ENCODE measurements at places on chromosomes 3 and 15.

DNA sequence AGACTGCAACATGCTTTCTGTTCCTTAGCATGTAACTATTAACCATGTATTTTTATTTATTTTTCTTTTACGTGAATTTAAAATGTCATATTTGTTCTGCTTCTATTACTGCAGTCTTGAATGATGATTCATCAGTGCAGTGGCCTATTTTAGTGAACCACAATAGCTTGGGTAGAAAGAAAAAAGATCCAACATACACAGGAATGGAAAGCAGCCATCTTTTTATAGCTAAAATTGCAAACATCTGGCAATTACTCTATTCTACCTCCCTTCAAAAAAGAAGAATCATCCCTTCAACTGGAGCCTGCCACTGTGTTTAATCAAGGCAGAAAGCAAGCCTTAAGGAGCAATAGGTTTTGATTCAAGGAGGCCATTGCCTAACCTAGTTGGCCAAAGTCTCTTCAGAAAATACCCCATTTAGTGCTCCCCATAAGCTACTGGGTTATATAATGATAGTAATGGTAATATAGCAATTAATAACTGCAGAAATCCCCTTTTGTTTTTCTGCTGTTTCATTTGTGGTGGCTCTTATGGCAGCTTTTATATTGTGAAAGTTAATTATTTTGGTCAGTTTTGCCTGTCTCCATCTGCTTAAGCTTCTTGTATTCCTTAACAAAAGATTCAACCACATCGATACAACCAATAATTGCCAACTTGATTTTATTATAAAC lies 267.3 kb downstream of the LPP start:
- H3K27me3 ChIP-seq: no peaks in the 10 kb centered on the region
- DNase-seq: no peak
- H3K27ac ChIP-seq: peak overlapping the region; percentile 62

GRCh38 chr15:85430406-85431204 lies 50.2 kb downstream of the AKAP13 start:
- no peaks in the 10 kb centered on the region for H3K27me3 ChIP-seq
- DNase-seq: no peak
- H3K36me3 ChIP-seq: no peaks in the 10 kb centered on the region
- no peak overlapping the region for H3K4me3 ChIP-seq

DNA sequence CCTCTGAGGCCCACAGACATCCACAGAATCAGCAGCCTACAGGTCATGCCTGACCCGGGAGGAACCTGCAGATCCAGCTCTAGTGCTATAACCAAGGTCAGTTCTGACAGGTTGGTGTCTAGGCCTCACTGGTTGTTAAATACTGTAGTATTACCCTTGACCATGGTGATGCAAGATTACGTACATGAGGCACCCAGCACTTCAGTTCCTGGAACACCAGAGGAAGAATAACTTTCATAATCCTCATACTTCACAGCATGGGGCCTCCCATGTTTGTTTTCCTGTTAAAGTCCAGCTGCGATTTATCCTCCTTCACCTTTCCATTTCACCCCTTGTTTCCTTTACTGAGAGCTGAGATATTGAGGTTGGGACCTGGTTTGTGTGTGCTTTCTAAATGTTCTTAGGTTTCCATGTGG lies 34.4 kb upstream of the GLCE start:
- H3K27me3 ChIP-seq: no peaks in the 10 kb centered on the region
- no peaks in the 10 kb centered on the region for H3K4me1 ChIP-seq
- H3K4me3 ChIP-seq: no peak overlapping the region
- DNase-seq: no peak

DNA sequence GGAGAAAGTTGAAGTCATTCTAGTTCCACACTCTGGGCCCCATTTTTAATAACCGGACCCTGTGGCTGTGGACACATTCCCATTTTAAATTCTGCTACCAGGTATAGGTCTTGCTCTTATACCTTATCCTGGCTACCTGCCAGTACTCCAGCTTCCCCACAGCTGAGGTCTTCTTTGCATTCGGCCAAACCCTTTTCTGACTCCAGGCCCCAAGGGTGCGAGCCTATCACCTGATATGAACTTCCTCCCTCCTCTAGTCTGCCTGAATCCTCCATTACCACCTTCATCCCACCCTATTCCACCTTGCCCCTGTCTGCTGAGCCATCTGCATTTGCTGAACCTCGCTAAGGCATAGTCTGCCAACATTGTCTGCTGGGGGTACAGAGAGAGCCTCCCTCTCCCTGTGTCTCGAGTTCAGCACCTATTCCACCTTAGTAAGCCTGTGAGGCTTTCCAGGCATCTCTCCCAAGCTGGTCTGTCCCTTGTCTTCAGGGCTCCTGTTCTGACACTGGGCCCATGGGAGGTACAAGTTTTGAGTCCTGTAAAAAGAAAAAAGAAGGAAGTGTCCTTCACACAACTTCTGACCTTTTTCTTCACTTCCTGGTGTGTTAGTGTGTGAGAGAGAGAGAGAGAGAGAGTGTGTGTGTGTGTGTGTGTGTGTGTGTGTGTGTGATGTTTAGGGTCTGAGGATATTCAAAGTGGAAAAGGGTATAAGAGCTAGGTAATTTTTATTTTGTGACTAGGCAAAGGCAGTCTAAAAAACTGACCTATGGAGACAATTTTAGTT lies 27.0 kb downstream of the PDE8A start:
- H3K27ac ChIP-seq: no peak overlapping the region
- H3K4me1 ChIP-seq: peaks cover 14% of the 10 kb centered on the region
- no peak overlapping the region for H3K4me3 ChIP-seq
- H3K27me3 ChIP-seq: no peaks in the 10 kb centered on the region
- no peaks in the 10 kb centered on the region for H3K36me3 ChIP-seq

DNA sequence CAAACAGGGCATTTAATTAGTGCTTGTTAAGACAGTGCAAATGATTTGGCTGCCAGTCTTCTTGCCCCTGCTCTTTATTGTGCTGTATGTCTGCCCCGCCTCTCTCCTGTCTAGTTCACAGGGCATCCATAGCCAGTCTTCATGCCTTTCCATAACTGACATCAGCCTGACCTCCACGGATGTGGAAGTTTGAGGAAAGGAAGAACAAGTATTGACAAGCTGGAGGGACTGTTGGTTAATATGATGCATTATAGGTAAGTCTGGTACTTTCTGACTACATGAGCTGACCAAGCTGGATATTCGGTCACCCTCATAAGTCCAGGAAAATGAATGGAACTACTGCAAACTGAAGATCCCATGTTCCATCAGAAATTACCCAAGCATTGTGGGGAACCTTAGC lies 325.9 kb downstream of the TIGIT start:
- no peaks in the 10 kb centered on the region for H3K36me3 ChIP-seq
- no peak overlapping the region for H3K4me3 ChIP-seq
- DNase-seq: no peak
- H3K4me1 ChIP-seq: peaks cover 6% of the 10 kb centered on the region
- H3K27me3 ChIP-seq: no peaks in the 10 kb centered on the region

DNA sequence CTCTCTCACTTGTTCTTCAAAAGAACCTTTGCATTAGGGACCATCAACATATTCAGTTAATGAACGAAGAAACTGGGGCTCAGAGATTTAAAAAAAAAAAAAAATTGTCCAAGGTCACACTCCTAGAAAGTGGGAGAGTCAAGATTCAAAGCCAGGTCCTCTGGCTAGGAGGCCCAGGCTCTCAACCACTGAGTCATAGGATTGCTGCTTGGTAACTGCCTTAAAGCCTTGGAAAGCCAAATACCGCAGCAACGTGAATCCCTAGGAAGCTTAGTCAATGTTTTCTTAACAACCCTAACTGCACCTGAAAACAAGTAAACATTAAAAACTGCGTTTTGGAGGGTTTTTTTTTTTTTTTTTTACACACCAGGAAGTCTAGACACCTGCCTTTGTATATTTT lies 156.8 kb downstream of the WNT5A start:
- no peak overlapping the region for H3K27ac ChIP-seq
- DNase-seq: no peak
- no peaks in the 10 kb centered on the region for H3K36me3 ChIP-seq
- no peak overlapping the region for H3K4me3 ChIP-seq

DNA sequence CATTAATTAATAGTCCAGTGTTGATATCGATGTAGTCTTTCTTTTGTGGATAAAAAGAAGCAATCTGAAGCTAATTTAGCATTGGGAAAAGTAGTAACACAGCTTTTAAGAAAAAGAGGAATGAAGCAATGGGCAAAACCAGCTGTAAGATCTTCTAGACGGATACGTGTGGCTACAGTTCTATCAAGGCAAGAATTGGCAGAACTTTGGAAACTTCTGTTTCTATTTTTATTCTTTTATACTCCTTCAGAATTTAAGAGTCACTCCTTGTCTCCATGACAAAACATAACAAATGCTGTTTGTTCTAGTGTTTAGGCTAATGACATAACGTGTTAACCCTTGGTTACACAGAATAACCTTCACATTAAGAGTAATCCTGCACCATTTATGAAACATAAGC lies 289.2 kb downstream of the ROBO2 start:
- H3K27ac ChIP-seq: no peak overlapping the region
- H3K27me3 ChIP-seq: no peaks in the 10 kb centered on the region

DNA sequence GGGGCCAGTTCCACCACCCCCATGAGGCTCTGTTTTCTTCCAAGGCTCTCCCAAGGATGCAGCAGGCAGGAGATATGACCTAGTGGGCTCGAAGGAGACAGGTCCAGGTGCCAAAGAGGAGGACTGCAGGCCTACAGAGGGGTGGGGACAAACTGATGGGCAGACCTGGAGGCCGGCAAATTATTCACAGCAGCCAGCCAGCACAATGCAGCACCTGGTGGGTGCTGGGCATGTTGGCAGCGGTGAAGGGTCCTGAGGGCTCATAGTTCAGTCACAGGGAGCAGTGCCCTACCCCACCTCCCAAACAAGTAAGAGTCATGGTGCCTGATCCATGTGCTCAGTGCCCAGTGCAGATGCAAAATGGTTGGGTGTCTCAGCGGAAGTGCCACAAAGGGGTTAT lies 171.7 kb downstream of the ABHD5 start:
- no peaks in the 10 kb centered on the region for H3K27me3 ChIP-seq
- H3K36me3 ChIP-seq: no peaks in the 10 kb centered on the region
- H3K4me1 ChIP-seq: no peaks in the 10 kb centered on the region
- no peak overlapping the region for H3K4me3 ChIP-seq
- no peak for DNase-seq

- H3K4me3 ChIP-seq: no peak overlapping the region
- no peaks in the 10 kb centered on the region for H3K27me3 ChIP-seq
- H3K4me1 ChIP-seq: peaks cover 3% of the 10 kb centered on the region
- no peaks in the 10 kb centered on the region for H3K36me3 ChIP-seq
Observed at GRCh38 chr3:136984837-136985236, 27.1 kb downstream of the IL20RB start.

- peaks cover 8% of the 10 kb centered on the region for H3K4me1 ChIP-seq
- no peaks in the 10 kb centered on the region for H3K36me3 ChIP-seq
- no peak overlapping the region for H3K4me3 ChIP-seq
- DNase-seq: no peak
Observed at GRCh38 chr3:188365988-188366698, 212.2 kb downstream of the LPP start.

GRCh38 chr3:178194539-178194938 lies 341.7 kb upstream of the KCNMB2 start:
- DNase-seq: no peak
- no peak overlapping the region for H3K27ac ChIP-seq
- no peaks in the 10 kb centered on the region for H3K4me1 ChIP-seq

- no peak overlapping the region for H3K4me3 ChIP-seq
- no peak overlapping the region for H3K27ac ChIP-seq
- no peak for DNase-seq
Observed at GRCh38 chr3:51921081-51921578, 18.0 kb upstream of the IQCF1 start.

GRCh38 chr15:34318277-34319079 lies 19.1 kb downstream of the SLC12A6 start:
- peak overlapping the region; percentile 67 for H3K27ac ChIP-seq
- H3K4me1 ChIP-seq: peaks cover 18% of the 10 kb centered on the region
- H3K27me3 ChIP-seq: no peaks in the 10 kb centered on the region
- H3K36me3 ChIP-seq: no peaks in the 10 kb centered on the region
- DNase-seq: peak; percentile 92

GRCh38 chr3:152664766-152665165 lies 170.2 kb upstream of the P2RY1 start:
- H3K4me1 ChIP-seq: no peaks in the 10 kb centered on the region
- no peaks in the 10 kb centered on the region for H3K27me3 ChIP-seq
- DNase-seq: no peak
- H3K4me3 ChIP-seq: no peak overlapping the region
- no peak overlapping the region for H3K27ac ChIP-seq
- H3K36me3 ChIP-seq: no peaks in the 10 kb centered on the region

DNA sequence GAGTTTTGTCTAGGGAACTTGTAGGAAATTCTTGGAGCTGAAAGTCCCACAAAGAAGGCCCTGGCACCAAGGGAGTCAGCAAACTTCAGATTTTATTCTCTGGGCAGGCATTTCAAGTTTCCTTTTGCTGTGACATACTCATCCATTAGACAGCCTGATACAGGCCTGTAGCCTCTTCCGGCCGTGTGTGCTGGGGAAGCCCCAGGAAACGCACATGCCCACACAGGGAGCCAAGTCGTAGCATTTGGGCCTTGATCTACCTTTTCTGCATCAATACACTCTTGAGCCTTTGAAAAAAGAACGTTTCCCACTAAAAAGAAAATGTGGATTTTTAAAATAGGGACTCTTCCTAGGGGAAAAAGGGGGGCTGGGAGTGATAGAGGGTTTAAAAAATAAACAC lies 15.0 kb downstream of the TIGIT start:
- H3K36me3 ChIP-seq: no peaks in the 10 kb centered on the region
- DNase-seq: peak; percentile 70
- H3K27ac ChIP-seq: peak overlapping the region; percentile 59
- H3K4me3 ChIP-seq: no peak overlapping the region
- H3K27me3 ChIP-seq: no peaks in the 10 kb centered on the region

- no peak within 1 kb of the TSS for H3K27ac ChIP-seq
- H3K4me1 ChIP-seq: no peaks in the 10 kb centered on the region
- H3K4me3 ChIP-seq: no peak within 1 kb of the TSS
- no peaks in the 10 kb centered on the region for H3K36me3 ChIP-seq
- H3K27me3 ChIP-seq: peaks cover 5% of the 10 kb centered on the region
- no peak for DNase-seq
Observed at GRCh38 chr15:79282371-79283251, at the start of gene ANKRD34C. TSS of gene ANKRD34C (plus strand) at chr15:79282722. CDS start at chr15:79293285, 10,563 bp downstream.

GRCh38 chr3:20984594-20985205 lies 766.3 kb downstream of the ZNF385D start:
- no peaks in the 10 kb centered on the region for H3K4me1 ChIP-seq
- no peak for DNase-seq
- no peak overlapping the region for H3K27ac ChIP-seq
- H3K36me3 ChIP-seq: no peaks in the 10 kb centered on the region

- H3K27me3 ChIP-seq: no peaks in the 10 kb centered on the region
- no peak overlapping the region for H3K4me3 ChIP-seq
- H3K4me1 ChIP-seq: no peaks in the 10 kb centered on the region
- no peak for DNase-seq
- H3K27ac ChIP-seq: no peak overlapping the region
Observed at GRCh38 chr3:112654979-112655378, 14.0 kb upstream of the CCDC80 start.

- no peak for DNase-seq
- no peaks in the 10 kb centered on the region for H3K4me1 ChIP-seq
- no peak overlapping the region for H3K27ac ChIP-seq
- no peaks in the 10 kb centered on the region for H3K36me3 ChIP-seq
Observed at GRCh38 chr3:10527295-10528001, 22.1 kb upstream of the ATP2B2 start.
